ENCODE measurements at places on chromosomes 5 and 9.

DNA sequence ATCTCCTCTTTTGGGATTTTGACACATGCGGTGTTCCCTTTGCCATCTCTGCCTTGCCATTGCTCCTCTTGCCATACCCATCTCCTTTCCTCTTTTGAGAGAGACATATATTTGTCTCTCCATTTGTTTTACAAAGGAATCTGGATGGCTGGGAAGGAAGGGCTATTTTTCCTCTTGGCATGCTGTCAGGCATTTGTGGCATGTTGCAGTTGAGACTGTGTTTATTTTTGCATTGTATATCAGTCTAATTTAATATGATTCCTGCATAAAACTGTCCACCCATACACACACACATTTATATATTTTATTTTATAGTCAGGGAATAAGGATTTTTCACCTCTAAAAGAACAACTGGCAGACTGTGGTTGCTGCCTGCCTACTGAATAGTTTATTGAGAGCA, 1105.8 kb upstream of the SEMA6A start:
- DNase-seq, result no peak

- no peak for DNase-seq
These were observed 1258.1 kb upstream of the CDH6 start for GRCh38 chr5:29935371-29935770.

DNA sequence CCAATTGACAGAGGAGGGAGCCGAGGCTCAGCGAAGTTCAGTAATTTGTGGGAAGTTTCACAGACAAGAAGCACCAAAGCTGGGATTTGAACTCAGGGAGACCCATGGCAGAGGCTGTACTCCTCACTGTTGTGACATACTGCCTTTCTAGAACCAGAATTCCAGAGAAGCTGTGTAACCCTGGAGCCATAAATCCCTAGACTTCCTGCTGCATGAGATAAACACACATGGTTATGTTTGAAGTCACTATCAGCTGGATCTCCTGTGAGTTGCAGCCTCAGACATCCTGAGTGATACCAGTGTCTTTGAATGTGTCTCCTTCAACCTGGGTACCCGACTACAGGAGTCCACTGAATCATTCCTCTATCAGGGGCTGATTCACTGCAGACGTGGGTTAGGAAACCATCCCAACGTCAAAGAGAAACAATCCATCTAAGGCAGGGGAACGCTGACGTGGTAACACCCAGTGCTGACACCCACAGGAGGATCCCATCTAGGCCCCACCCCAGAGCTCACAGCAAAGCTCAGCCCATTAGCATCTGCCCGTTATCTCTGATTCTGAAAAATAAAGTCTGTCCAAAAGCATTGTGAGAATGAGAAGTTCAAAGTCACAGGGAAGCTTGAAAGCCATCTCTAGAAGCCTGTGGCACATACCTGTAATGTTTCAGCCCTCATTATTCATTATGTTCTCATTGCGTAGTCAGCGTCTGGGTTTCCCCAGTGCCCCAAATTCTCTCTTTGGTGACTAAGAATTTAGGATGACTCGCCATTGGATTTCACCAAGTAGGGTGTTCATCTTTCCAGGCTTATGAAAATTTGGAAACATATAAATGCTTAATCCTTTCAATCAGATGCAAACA, 36.3 kb upstream of the BASP1 start:
- DNase-seq, result no peak

GRCh38 chr5:65861830-65862241, 64.5 kb upstream of the ERBIN start:
- DNase-seq, result no peak
